CD4-positive, alpha-beta T cell treated with Interleukin-10 for 1 hour (primary cell): ENCODE measurements at places on chromosomes 1 and 21.
A peak's percentile ranks its signal among the peaks of the same experiment; 100 is the strongest.

DNA sequence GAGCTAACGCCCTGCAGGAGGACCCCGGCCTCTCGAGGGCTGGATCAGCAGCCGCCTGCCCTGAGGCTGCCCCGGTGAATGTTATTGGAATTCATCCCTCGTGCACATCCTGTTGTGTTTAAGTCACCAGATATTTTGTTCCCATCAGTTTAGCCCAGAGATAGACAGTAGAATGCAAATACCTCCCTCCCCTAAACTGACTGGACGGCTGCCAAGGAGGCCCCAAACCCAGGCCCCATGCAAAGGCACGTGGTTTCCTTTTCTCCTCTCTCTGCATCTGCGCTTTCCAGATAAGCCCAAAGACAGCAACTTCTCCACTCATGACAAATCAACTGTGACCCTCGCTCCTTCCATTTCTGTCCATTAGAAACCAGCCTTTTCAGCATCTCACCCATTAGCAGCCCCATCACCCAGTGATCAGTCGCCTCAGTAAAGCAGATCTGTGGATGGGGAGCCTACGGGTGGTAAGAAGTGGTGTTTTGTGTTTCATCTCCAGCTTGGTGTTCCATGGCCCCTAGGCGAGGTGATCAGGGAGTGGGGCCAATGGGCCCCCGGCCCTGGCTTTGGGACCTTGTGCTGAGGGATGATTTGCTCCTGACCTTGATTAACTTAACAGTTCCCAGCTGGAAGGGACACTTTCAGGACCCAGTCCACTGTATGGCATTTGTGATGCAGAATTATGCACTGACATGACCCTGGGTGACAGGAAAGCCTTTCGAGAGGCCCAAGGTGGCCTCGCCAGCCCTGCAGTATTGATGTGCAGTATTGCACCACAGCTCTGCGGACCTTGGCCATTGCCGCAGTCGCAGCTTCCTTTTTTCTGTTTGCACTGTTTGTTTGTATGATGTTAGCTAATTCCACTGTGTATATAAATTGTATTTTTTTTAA is 5.2 kb downstream of the NPPA start:
- no peak for DNase-seq

GRCh38 chr1:152372672-152373071 is 12.9 kb upstream of the FLG2 start:
- no peak for DNase-seq

GRCh38 chr1:3652548-3653285 is 401 bp downstream of the TP73 start:
- no peak for DNase-seq

GRCh38 chr1:233294913-233295236 is 650 bp downstream of the PCNX2 start:
- DNase-seq, result peak; percentile 41

- DNase-seq, result no peak
Observed at GRCh38 chr21:29130270-29130969, at the start of gene MAP3K7CL. MAP3K7CL (plus strand) TSS chr21:29130644; CDS start chr21:29133345, 2,701 bp downstream.

DNA sequence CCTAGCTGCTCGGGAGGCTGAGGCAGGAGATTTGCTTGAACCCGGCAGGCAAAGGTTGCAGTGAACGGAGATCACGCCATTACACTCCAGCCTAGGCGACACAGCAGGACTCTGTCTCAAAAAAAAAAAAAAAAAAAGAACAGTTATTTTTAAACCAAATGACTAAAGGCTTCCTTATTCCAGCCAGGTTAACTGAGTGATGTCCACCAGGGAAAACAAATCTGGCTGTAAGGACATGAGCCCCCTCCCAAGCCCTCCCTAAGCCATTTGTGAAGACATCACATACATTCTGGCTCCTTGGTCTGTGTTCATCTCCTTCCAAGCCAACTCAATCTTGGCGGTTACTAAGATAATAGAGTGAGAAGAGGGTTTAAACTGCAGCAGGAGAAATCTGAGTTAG is 8.2 kb downstream of the TMCC2 start:
- DNase-seq, result no peak

DNA sequence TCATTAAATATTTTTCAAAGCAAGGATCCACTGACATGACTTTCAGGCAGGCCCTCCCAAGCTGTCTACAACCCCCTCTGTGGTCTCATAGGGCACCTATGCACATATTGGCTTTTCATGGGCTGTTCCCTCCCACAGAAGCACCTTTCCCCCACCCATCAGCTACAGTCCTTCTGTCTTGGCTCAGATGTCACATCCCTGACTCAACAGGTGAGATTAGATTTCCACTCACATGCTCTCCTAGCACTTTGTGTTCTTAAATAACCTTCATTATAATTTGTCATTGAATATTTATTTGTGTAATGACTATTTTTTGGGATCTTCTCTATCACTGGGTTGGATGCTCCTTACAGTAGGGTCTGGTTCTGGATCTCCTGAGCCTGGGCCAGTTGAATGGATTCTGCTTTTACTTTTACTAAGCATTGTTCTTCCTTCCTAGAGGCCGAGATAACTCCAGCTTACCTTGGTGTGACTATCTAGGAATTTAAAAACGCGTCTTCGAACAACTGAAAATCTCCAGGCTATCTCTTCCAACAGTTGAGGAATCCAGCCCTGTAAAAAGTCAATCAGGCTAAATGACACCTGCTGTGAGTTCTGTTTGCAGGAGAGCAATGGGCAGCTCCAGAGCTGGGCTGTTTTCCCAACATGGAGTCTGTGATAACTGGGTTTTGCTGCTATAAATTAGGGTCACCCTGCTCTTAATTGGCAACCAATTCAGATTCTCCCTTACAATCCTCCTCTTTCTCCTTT is 16.2 kb downstream of the ROR1 start:
- DNase-seq, result no peak

DNA sequence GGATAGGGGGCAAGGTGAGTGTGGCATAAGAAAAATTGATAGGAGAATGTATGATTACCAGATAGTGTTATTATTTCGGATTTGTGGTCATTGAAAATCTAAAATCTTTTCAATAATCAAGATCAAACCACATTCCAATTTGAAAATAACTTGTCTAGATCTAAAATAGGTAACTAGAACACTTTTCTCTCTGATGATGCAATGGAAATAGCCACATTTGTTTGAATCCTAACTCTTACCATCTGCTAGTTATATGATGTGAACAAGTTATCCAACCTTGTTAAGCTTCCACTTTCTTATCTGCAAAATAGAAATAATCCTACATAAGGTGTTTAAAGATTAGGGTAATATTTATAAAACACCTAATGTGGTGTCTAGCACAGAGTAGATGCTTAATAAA is 3.8 kb downstream of the BTF3L4 start:
- no peak for DNase-seq

DNA sequence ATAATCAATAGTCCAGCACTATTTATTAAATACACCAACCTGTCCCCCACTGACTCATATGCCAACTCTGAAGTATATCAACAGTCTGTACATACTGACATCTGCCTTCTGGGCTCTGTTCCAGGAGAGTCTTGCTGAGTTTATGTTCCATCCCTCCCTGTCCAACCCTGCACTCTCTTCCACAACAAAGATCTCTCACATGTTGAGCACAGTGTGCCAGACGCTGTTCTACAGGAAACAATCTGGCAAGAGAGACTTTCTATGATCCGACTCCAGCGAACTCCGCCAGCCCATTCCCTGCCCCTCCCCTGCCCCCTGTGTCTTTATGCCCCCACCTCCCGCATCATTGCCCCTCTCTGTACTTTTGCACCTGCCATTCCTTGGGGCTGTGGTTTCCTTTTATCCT is 3.4 kb downstream of the LACTBL1 start:
- DNase-seq, result no peak

DNA sequence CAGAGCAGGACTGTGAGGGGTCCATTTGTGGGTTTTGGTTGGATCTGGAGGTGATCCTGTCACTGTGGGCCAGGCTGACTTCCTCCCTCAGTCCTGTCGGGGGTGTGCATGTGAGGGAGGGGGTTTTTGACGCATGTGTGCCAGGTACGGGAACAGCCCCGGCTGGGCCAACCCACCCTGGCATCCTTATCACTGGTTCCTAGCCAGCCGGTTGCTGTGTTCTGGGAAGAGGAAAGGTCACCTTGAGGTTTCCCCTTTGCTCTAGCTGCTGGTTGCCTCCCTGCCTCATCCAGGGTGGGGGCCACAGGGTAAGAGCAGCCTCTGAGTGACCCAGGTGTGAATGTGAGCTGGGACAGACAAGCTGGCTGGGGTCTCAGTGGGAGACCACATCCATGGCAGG is 2.5 kb downstream of the SLC26A9 start:
- no peak for DNase-seq

DNA sequence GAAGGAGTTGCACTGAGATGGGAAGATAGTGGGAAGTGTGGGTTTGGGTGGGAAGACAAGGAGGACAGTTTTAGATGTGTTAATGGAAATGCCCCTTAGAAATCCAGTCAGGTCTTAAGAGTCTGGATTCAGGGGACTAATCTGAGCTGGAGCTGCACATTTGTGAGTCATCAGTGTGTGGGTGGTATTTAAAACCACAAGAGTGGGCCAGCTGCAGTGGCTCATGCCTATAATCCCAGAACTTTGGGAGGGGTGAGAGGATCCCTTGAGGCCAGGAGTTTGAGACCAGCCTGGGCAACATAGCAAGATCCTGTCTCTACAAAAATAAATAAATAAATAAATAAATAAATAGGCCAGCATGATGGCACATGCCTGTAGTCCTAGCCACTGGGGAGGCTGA is 40.9 kb upstream of the SLC6A9 start:
- no peak for DNase-seq

- no peak for DNase-seq
Observed at GRCh38 chr21:46294647-46295176, 8.6 kb downstream of the YBEY start.

GRCh38 chr1:32963746-32964460 is 706 bp downstream of the RNF19B start:
- DNase-seq, result peak; percentile 69

DNA sequence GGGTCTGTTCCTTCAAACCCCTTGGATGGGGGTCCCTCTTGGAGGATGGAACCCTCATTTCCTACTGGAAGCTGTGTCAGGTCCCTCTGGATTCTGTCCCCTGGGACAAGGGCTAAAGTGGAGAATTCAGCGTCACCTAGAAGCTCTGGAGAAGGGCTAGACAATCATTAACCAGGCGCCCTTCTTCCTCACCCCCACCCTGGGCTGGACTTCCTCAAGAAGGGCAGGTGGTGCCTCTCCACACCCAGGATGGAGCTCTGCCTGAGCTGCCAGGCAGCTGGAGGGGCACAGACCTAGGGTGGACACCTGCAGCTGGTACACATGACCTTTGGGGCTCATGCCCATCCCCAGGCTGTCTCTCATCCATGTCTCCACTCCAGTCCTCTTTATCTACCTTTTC is 3.6 kb downstream of the CELF3 start:
- DNase-seq, result no peak

- DNase-seq, result no peak
Observed at GRCh38 chr1:77350012-77350770, 68.4 kb downstream of the AK5 start.

DNA sequence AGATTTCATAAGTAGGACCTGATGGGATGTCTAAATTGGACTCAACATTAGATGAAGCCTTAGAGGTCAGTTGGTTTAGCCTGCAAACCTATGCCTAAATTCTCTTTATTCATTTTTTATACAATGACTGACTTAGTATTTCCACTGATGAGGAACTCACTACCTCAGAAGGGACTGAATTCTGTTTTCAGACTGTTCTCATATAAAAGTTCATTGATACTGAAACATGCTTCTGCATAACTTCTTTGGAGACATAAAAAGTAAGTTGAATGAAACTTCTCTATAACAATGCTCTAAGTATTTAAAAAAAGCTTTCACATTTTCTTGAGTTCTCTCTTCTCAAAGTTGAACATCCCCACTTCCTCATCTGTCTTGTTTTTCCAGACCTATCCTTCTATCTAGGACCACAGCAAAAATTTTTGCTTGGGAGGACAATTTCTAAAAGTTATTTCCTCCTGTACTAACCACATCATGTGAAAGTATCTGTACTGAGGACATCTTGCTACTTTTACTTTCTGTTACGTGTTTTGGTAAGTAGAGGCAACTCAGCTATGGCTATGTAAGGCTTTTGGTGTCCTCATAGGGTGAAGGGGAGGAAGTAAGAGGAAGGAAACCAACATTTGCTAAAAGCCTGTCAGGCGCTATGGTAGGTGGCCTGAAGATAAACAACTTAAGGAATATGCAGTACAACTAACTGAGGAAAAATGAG is 64.1 kb downstream of the USP24 start:
- DNase-seq, result peak; percentile 57

- DNase-seq, result no peak
Observed at GRCh38 chr1:62185677-62186076, 9.0 kb upstream of the L1TD1 start.

- DNase-seq, result no peak
Observed at GRCh38 chr1:236864996-236865817, 70.1 kb downstream of the MTR start.

DNA sequence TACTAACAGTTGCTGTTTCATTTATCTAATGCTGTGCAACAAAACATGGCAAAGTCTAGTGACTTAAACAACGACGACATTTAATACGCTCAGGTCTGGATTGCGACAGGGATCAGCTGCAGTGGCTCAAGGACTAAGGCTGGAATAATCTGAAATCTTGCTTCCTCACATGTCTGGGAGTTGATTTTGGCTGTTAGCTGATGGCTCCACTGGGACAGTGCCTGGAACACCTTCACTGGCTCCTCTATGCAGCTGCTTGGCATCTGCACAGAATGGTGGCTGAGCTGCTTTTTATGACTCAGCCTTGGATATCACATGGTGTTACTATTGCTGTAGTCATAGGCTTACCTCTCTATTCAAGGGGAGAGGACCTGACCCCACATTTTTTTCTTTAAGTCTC is 24.0 kb upstream of the BTG3 start:
- no peak for DNase-seq

- DNase-seq, result no peak
Observed at GRCh38 chr1:16252912-16253311, 15.9 kb upstream of the CPLANE2 start.

DNA sequence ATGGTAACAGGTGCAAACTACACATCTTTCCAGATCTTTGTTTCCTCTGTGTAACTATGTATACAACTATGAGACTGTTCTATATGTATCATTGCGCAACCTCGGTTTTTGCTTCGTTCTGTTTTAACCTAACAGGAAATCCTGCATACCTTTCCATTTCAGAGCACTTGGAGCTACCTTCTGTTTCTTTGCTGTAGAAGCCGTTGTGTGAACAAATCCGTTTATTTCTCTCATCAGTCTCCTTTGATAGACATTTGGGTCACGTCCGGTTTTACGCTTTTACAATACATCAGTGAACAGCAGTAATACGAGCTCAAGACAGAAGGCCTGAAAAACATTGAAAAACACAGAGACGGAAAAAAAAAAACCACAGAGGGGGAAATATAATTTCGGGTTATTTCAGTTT is 10.5 kb downstream of the ATP5IF1 start:
- DNase-seq, result peak; percentile 85
